ENCODE measurements at places on chromosomes 11 and 22. TPM values are rescaled to one million over a fixed set of nuclear protein-coding genes. Genes with fewer than 3 reads are reported as not detected.

GRCh38 chr11:132792341-132793140 is 739.8 kb downstream of the OPCML start:
- no peaks in the 10 kb centered on the region for H3K27me3 ChIP-seq
- no peak overlapping the region for H3K4me3 ChIP-seq
- no peak overlapping the region for H3K27ac ChIP-seq
- H3K4me1 ChIP-seq = no peaks in the 10 kb centered on the region

GRCh38 chr11:64267207-64267945 is 16.0 kb downstream of the PLCB3 start:
- H3K27ac ChIP-seq = peak overlapping the region; percentile 93
- no peak overlapping the region for H3K4me3 ChIP-seq
- H3K4me1 ChIP-seq = peaks cover 20% of the 10 kb centered on the region
- H3K27me3 ChIP-seq = no peaks in the 10 kb centered on the region

GRCh38 chr11:115695677-115696364 is 191.6 kb upstream of the CADM1 start:
- H3K4me3 ChIP-seq = no peak overlapping the region
- no peaks in the 10 kb centered on the region for H3K36me3 ChIP-seq
- H3K4me1 ChIP-seq = no peaks in the 10 kb centered on the region
- H3K27me3 ChIP-seq = no peaks in the 10 kb centered on the region
- DNase-seq = no peak

DNA sequence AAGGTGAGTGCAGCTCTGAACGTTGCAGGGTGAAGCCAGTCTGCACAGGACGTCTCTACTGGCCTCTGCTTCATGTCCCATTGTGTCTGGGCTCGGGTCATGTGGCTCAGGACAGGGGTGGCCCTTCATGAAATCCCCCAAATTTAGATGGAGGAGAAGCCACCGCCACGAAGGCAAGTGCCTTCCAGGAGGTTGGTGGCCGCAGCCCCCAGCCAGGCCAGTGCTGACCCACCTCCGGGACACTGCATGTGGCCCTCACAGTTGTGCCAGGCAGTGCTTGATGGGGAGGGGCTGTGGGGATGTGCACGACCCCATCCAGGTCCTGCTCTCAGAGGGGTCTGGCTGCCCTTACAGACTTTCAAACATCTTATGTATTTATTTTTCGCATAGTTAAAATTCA is 1311.1 kb downstream of the BRD1 start:
- no peaks in the 10 kb centered on the region for H3K4me1 ChIP-seq
- H3K4me3 ChIP-seq = no peak overlapping the region
- no peak overlapping the region for H3K27ac ChIP-seq

The GRK3 gene
- 0.11 TPM for polyA plus RNA-seq

The TIMM8B gene
- 65.9 TPM for polyA plus RNA-seq

DNA sequence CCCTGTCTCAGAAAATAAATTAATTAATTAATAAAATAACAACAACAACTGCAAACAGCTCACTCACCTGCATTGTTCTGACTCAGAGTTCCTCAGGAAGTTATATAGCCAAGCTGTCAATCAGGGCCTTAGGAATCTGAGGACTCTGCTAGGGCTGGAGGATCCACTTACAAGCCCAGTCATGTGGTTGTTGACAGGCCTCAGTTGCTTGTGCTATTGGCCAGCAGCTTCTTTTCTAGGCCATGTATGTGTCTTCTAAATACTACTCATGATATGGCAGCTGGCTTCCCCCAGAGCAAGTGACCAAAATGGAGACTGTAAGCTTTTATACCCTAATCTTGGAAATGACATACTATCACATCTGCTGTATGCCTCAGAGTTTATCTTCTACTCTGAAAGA is 20.8 kb upstream of the ATP5MG start:
- no peaks in the 10 kb centered on the region for H3K27me3 ChIP-seq
- H3K4me1 ChIP-seq = no peaks in the 10 kb centered on the region
- no peak overlapping the region for H3K4me3 ChIP-seq
- H3K27ac ChIP-seq = no peak overlapping the region

DNA sequence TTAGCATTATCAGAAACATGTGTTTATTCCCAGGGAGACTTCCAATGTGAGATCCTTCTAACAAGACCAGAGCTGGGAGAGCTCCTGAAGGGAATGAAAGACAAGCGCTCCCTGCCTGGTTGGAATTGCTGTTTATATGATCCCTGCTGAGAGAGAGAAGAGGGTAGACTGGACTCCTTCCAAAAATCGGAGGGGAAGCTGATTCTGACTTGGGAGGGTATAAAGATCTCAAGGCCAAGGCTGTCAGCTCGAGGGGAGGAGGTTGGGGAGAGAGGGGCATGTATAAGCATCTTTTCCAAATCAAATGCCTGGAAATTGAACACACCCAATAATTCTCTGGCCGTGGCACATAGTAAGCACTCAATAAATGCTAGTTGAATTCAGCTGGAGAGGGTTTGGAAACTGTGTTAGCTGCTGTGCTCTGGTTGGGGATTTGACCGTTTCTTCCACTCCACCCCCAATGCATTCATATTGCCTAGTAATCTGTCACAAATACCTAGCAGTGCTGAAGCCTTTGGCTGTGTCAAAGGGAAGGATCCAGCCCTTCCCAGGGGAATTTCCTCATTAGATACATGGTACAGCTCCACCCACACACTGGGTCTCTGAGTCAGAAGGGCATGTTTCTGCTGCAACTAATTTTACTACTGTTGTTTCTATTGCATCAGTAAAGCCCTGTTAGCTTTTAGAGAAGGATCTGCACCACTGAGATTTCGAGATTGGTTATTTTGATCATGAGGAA is 61.5 kb downstream of the CACNG2 start:
- DNase-seq = no peak
- H3K27ac ChIP-seq = no peak overlapping the region
- peaks cover 9% of the 10 kb centered on the region for H3K27me3 ChIP-seq
- H3K36me3 ChIP-seq = no peaks in the 10 kb centered on the region

The SERPIND1 gene
- polyA plus RNA-seq = 0.29 TPM

DNA sequence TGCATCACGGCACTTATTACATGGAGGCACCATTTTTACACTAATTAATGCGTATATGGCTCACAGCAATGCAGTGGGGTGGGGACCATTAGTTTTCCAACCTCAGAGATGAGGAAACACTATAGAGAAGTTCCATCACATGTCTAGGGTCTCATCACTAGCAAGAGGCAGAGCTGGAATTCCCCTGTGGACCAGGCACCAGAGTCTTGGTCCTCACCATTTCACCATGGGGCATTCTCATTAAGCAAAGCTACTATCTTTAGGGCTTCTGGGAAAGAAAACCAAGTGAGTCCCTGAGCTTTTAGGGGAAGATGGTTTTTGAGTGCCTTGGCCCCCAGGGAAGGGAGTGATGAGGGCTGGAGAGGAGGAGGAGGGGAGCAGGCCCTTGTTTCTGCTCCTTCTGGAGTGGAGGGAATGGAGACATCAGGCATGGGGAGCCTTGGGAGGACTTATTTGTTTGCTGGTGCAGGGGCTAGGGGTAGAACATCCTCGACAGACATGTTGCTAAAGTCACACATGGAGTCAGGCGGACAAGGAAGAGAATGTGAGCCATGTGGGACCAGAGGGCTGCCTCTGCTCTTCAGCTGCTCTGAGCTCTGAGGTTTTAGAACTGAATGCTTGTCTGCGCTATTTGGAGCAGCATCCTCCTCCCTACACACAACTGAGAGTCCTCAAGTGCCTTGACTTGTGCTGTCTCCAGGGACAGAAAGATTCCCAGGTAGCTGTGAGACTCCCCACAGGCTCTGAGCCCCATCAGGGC is 40.3 kb upstream of the ZBED5 start:
- no peak overlapping the region for H3K27ac ChIP-seq
- H3K36me3 ChIP-seq = no peaks in the 10 kb centered on the region
- H3K4me1 ChIP-seq = no peaks in the 10 kb centered on the region

The SVIP gene
- 46.5 TPM for polyA plus RNA-seq

GRCh38 chr11:92867913-92868619 is 101.4 kb upstream of the MTNR1B start:
- H3K4me3 ChIP-seq = no peak overlapping the region
- H3K27me3 ChIP-seq = no peaks in the 10 kb centered on the region
- no peak for DNase-seq
- H3K27ac ChIP-seq = no peak overlapping the region
- H3K4me1 ChIP-seq = no peaks in the 10 kb centered on the region

- H3K27me3 ChIP-seq = no peaks in the 10 kb centered on the region
- no peak for DNase-seq
- H3K36me3 ChIP-seq = no peaks in the 10 kb centered on the region
- no peaks in the 10 kb centered on the region for H3K4me1 ChIP-seq
Measured at GRCh38 chr22:49255154-49255553, 572.5 kb downstream of the BRD1 start.

- no peaks in the 10 kb centered on the region for H3K27me3 ChIP-seq
- H3K36me3 ChIP-seq = no peaks in the 10 kb centered on the region
- no peak for DNase-seq
- no peak overlapping the region for H3K4me3 ChIP-seq
- H3K4me1 ChIP-seq = no peaks in the 10 kb centered on the region
Measured at GRCh38 chr11:57392066-57392762, 1.8 kb upstream of the PRG2 start.

- DNase-seq = no peak
- H3K27me3 ChIP-seq = no peaks in the 10 kb centered on the region
- H3K4me1 ChIP-seq = no peaks in the 10 kb centered on the region
- H3K4me3 ChIP-seq = no peak overlapping the region
- no peak overlapping the region for H3K27ac ChIP-seq
Measured at GRCh38 chr11:21472261-21472660, 720.6 kb upstream of the ANO5 start.

The GALNT18 gene
- not detected for polyA plus RNA-seq

The FOLR1 gene
- polyA plus RNA-seq = not detected

The NLRP10 gene
- not detected for polyA plus RNA-seq

The UBE2L6 gene
- polyA plus RNA-seq = 320 TPM

DNA sequence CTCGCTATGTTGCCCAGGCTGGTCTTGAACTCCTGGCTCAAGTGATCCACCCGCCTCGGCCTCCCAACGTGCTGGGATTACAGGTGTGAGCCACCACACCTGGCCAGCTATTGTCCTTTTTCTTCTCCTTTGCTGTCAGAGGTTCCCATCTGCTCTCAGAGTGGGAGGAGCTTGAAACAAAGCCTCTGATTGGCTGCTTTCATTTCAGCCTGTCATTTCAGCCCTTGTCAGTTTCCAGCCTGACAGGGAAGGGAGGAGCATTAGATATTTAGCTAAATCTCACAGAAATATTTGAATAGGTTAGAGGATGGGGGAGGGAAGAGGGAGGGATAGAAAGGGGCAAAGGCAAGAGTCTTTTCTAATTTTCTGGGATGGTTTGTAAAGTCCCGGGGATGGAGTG is 8.7 kb downstream of the SLC22A6 start:
- no peak overlapping the region for H3K4me3 ChIP-seq
- no peaks in the 10 kb centered on the region for H3K36me3 ChIP-seq
- H3K27me3 ChIP-seq = no peaks in the 10 kb centered on the region
- DNase-seq = no peak

The MS4A6E gene
- polyA plus RNA-seq = not detected

- no peak overlapping the region for H3K4me3 ChIP-seq
- H3K27ac ChIP-seq = no peak overlapping the region
- H3K4me1 ChIP-seq = no peaks in the 10 kb centered on the region
- no peaks in the 10 kb centered on the region for H3K27me3 ChIP-seq
Measured at GRCh38 chr11:102251423-102251822, 65.9 kb upstream of the BIRC3 start.

GRCh38 chr11:27386181-27386845 is 23.3 kb upstream of the CCDC34 start:
- no peaks in the 10 kb centered on the region for H3K4me1 ChIP-seq
- H3K4me3 ChIP-seq = no peak overlapping the region
- no peak for DNase-seq
- H3K27me3 ChIP-seq = no peaks in the 10 kb centered on the region
- H3K27ac ChIP-seq = no peak overlapping the region
- no peaks in the 10 kb centered on the region for H3K36me3 ChIP-seq

- H3K27ac ChIP-seq = no peak overlapping the region
- DNase-seq = no peak
- H3K27me3 ChIP-seq = no peaks in the 10 kb centered on the region
- H3K36me3 ChIP-seq = no peaks in the 10 kb centered on the region
Measured at GRCh38 chr11:118283037-118283636, 19.0 kb upstream of the MPZL2 start.

The GGTLC3 gene
- not detected for polyA plus RNA-seq

DNA sequence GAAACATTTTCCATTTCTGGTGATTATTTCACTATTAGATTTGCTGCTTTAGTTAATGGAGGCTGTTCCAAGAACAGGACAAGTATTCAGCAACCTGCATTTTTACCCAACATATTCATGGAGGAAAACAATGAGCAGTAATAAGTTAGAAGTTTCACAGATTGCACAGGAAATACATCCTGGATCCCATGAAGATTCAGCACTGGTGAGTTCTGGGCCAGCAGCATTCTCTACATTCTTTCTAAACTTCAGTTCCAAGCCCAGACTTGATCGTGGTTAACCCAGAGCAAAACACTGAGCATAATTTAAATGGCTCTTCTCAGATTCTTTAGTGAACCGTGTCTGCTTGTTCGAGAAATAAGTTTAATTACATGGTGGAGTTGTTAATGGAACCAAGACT is 3.8 kb downstream of the FJX1 start:
- no peak for DNase-seq
- no peaks in the 10 kb centered on the region for H3K36me3 ChIP-seq
- H3K27ac ChIP-seq = no peak overlapping the region
- peaks cover 36% of the 10 kb centered on the region for H3K27me3 ChIP-seq
- H3K4me1 ChIP-seq = peaks cover 15% of the 10 kb centered on the region

GRCh38 chr11:122696662-122697061 is 41.1 kb downstream of the UBASH3B start:
- no peaks in the 10 kb centered on the region for H3K27me3 ChIP-seq
- H3K27ac ChIP-seq = peak overlapping the region; percentile 64
- peak; percentile 78 for DNase-seq
- no peaks in the 10 kb centered on the region for H3K36me3 ChIP-seq
- H3K4me3 ChIP-seq = no peak overlapping the region
- peaks cover 95% of the 10 kb centered on the region for H3K4me1 ChIP-seq

The UPK3A gene
- not detected for polyA plus RNA-seq

DNA sequence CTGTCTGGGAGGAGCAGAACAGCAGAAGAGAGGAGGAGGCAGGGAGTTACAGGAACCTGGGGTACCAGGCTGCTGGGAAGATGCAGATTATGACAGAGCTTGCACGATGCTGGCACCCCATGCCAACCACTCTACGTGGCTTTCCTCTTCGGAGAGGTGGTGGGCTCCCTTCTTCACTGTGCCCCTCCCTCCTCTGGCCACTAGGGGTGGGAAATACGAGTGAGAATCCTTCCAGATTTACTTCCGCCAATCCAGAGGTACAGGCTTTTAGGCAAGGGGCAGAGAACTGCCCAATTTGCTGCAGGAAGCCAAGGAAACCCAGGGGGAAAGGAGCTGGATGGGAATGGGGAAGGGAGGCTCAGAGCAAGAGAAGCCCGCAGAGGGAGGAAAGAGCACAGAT is 12.3 kb downstream of the HYOU1 start:
- H3K4me1 ChIP-seq = no peaks in the 10 kb centered on the region
- peaks cover 42% of the 10 kb centered on the region for H3K36me3 ChIP-seq
- H3K27ac ChIP-seq = no peak overlapping the region
- no peaks in the 10 kb centered on the region for H3K27me3 ChIP-seq

- H3K4me3 ChIP-seq = no peak overlapping the region
- H3K36me3 ChIP-seq = no peaks in the 10 kb centered on the region
- H3K27me3 ChIP-seq = no peaks in the 10 kb centered on the region
- no peak overlapping the region for H3K27ac ChIP-seq
- peaks cover 5% of the 10 kb centered on the region for H3K4me1 ChIP-seq
- no peak for DNase-seq
Measured at GRCh38 chr22:45278125-45278524, 6.6 kb upstream of the UPK3A start.

The GGT1 gene
- 18.1 TPM for polyA plus RNA-seq

- no peaks in the 10 kb centered on the region for H3K27me3 ChIP-seq
- no peak overlapping the region for H3K27ac ChIP-seq
Measured at GRCh38 chr11:64371201-64371600, 12.2 kb downstream of the RPS6KA4 start.
